ENCODE measurements at places on chromosomes 11 and 22. TPM values are rescaled to one million over a fixed set of nuclear protein-coding genes. Genes with fewer than 3 reads are reported as not detected.

Gene EMID1
- 0.22 TPM for total RNA-seq

Gene TRIM29
- 0.22 TPM for total RNA-seq

Gene POTEH
- total RNA-seq = not detected

Gene KDM4D
- total RNA-seq = 1.8 TPM

- no peak for DNase-seq
These were observed 31.2 kb downstream of the MRPL48 start for GRCh38 chr11:73818846-73819245.

- no peak for DNase-seq
These were observed 155.1 kb downstream of the DDX10 start for GRCh38 chr11:108819957-108820356.

GRCh38 chr11:86119077-86119476 is 50.2 kb upstream of the PICALM start:
- DNase-seq = peak; percentile 64

GRCh38 chr11:79963856-79964645 is 523.2 kb upstream of the TENM4 start:
- DNase-seq = no peak

GRCh38 chr22:38696606-38697424 is 3.9 kb downstream of the JOSD1 start:
- DNase-seq = no peak

DNA sequence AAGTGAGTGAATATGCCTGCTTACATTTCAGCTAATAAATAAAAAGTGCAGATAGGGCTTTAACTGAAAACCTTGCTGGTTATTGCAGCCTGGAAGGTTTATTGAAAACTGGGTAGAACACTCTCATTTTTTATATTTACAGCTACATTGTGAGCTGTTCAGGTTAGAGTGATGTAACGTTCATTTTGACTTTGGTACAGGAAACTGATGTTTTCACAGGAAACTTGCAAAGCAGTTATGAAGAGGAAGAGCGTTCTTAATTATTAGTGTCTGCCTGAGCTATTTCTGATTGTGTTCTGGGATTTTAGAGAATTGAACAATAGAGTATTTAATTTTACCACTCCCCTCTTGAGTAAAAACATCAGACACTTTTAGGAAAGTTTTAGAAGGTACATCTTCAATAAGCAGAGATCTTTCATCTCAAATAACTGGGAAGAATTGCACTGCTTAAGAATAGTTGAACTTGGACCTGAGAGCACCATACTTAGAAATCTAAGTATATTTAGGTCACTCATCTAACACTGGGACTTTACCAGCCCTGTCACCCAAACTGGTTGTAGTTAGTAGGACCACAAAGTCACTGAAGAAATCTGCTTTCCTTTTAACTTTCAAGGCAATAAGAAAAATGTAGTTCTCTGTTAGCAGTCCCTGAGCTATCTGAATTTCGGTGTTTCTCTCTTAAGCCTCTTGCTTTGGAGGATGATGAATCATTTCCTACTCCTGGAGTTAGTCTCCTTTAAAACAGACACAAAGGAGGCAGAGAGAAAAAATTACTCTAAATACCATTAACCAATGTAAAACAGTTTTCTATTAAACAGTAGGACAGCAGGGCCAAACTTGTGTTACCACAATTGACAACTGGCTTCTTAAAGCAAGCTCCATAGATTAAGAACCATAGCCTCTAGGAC is 128.6 kb upstream of the DDI1 start:
- no peak for DNase-seq

GRCh38 chr22:25650833-25651232 is 86.4 kb downstream of the GRK3 start:
- DNase-seq = no peak

DNA sequence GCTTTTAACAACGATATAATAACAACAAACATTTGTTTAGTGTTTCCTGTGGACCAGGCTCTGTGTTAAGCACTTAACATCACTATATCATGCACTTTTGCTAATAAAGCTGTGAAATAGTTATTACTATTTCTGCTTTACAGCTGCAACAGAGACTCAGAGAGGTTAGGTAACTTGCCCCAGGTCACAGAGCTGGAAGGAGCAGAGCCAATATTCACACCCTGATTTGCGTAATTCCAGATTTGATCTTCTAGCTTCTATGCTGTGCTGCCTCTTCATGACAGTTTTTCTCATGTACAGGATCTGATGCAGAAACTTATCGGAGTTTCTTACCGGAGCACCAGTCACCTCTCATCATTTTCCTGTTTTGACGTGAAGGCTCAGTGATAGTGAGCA is 33.6 kb upstream of the EHF start:
- no peak for DNase-seq

DNA sequence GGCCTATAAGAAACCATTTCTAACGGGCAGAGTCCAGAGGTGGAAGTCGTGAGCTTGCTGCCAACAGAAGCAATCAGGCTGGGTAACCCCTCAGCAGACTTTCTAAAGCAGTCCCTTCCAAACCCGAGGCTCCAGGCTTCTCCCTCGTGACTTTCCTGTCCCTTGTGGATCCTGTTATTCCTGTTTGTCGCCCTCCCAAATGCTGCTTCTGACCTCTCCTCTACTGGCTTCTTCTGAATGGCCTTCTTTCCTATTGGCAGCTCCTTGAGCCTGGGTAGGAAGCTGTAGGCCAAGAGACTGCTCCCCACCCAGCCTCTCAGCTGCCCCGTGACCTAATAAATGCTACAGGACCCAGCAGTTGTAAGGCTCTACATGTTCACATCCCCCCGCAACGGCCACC is 35.0 kb downstream of the MAFF start:
- DNase-seq = no peak

- no peak for DNase-seq
These were observed 7.3 kb upstream of the MCAM start for GRCh38 chr11:119324189-119324588.

Data from epithelial cell of proximal tubule (primary cell).